Stomach (tissue), 19 donors: ENCODE measurements at places on chromosomes 16 and 17.
A peak's percentile ranks its signal among the peaks of the same experiment; 100 is the strongest.

GRCh38 chr17:8120520-8121406 lies 2.4 kb upstream of the ALOXE3 start:
- peak; percentile 81 for DNase-seq

- no peak for DNase-seq
These were observed 7.1 kb upstream of the TM4SF5 start for GRCh38 chr17:4764595-4764994.

DNA sequence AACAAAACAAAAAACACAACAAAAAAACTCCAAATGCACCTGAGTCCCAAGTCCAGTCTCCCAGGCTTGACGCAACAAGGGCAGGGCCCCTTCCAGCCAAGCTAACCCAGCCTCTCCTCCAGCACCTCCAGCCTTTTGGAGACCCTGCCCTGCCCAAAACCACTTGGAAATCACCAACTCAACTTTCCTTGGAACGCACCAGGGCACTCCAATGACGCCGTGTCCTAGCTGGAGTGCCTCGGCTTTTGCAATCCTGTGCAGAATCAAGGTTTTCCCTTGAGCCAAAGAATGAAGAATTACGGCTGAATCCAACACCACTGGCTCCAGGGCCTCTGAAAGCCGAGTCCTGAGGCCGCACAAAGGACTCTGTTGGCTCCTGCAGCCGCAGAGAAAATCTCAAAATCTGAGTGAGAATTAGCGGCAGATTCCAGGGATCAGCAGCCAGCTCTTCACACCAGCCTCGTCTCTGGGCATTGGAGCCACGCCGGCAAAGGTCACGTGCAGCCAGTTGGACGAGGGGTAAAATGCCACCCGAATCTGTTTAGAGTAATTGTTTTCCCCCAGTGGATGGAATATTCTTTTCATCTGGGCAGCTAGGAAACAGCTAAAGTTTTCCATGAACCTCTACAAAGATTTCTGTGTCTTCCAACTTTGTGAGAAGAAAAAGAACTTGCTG lies 9.7 kb upstream of the BAIAP2 start:
- no peak for DNase-seq

GRCh38 chr17:44334727-44335126 lies 10.1 kb upstream of the SLC25A39 start:
- DNase-seq = no peak

- DNase-seq = no peak
These were observed at the start of gene DNAH3 for GRCh38 chr16:21150375-21151001. DNAH3 (minus strand) TSS chr16:21150846; CDS start chr16:21150319, 527 bp downstream.

DNA sequence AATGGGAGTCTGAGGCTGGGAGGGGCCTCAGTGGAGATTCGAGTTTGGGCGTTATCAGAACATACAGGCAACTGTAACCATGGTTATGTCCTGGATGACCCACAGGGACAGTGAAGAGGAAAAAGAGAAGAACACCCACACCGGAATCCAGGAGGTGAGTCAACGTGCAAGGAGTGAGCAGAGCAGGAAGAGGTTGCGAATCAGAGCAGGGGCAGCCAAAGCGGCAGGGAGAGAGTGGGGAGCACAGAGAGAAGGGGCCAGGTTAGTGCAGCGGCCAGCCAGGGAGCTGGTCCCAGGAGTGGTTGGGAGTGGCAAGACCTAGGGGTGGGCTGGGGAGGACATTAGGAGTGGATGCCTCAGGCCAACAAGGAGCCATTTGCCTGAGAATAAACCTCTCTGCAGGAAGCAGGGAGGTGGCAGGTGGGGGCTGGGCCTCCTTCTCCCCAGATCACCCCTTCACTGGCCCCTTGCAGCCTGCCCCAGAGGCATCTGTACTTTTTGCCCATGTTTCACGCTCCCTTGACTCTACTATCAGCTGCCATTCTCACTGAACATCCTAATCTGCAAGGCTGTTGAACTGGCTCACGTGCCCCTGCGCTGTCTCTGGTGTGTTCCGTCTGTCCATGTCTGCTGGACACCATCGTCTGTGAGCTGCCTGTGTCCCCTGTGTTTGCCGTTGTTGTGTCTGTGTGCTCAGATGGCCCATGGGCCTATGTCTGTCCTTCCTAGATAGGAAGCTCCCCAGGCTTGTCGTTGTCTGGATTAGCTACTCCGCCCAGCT lies 5.1 kb downstream of the KRT13 start:
- no peak for DNase-seq

- DNase-seq = no peak
These were observed 61.7 kb upstream of the MRC2 start for GRCh38 chr17:62565817-62566216.

DNA sequence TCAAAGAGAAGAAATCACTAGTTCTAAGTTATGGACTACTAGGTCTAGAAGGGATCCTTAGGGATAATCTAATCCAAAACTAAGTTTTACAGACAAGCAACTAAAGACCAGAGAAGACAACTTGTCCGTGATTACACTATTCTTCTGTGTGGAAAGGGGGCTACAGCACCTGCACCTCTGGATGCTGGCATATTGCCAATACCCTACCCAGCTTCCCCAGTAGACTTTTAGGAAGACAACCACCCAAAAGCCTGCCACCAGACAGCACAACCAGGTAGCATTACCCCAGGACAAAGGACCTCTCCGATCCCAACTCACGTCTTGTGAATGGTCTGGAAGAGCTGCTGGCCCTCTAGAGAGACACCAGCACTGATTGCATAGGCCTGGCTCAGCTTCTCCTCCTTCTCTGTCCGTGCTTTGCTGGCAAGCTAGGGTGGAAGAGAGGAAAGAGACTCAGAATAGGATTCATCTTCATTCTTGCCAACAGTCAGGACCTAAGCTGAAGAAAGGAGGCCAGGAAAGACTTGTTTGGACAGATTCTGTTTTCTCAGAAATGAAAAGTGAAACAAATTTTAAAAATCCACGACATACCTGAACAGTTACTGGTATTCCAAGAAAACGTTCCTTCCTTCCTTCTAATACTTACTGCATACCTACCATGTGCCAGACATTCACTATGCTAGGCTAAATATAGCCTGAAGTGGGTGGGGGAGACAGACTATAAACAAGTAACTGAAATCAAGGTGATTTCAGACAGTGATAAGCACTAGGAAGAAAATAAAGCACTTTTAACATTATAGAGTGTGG lies 25.3 kb upstream of the TMEM101 start:
- DNase-seq = no peak

- DNase-seq = peak; percentile 97
These were observed 2.9 kb downstream of the GNAO1 start for GRCh38 chr16:56193951-56194726.

DNA sequence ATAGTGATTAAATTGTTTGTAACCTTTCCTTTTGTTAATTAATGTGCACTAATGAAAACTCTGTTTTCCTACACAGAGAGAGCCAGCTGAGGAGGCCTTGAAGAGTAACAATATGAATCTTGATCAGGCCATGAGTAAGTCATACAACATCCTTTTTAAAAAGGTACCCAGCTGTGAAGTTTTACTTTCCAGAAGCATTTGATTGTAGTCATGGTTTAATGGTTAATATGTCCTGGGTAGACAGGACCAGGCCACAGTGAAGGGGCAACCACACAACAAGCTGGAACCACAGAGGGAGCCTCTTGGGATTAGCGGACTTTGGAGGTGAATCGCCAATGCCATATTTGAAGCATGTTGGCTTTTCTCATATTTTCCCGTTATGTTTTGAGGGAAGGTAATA lies 55.6 kb downstream of the TMC6 start:
- DNase-seq = no peak

DNA sequence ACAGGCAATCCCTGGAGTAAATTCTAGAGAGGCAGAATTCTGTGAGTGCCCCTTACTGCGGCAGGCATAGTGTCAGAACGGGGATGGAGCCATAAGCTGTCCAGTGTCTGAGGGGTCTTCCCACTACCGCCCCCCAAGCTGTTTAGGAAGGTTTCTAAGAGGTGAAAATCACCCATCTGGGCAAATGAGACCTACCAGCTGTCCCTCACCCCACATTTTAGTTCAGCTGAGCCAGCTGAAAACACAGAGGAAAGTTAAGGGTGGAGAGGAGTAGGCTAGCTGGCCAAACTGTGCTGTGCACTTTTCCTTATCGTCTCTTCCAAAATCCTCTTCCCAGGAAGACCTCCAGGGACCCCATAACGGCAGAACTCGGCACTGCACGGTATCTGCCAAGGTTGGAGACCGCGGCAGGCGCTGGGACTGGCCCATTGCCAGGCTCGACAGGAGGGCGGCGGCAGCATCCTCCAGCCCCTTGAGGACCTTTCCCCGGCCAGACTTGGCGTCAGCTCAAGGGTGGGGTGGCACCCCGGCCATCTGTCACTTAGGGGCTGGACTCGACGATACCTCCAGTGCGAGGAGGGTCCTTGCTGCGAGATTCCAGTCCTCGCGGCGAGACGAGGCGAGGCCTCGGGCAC lies 955 bp downstream of the ACLY start:
- DNase-seq = peak; percentile 64

DNA sequence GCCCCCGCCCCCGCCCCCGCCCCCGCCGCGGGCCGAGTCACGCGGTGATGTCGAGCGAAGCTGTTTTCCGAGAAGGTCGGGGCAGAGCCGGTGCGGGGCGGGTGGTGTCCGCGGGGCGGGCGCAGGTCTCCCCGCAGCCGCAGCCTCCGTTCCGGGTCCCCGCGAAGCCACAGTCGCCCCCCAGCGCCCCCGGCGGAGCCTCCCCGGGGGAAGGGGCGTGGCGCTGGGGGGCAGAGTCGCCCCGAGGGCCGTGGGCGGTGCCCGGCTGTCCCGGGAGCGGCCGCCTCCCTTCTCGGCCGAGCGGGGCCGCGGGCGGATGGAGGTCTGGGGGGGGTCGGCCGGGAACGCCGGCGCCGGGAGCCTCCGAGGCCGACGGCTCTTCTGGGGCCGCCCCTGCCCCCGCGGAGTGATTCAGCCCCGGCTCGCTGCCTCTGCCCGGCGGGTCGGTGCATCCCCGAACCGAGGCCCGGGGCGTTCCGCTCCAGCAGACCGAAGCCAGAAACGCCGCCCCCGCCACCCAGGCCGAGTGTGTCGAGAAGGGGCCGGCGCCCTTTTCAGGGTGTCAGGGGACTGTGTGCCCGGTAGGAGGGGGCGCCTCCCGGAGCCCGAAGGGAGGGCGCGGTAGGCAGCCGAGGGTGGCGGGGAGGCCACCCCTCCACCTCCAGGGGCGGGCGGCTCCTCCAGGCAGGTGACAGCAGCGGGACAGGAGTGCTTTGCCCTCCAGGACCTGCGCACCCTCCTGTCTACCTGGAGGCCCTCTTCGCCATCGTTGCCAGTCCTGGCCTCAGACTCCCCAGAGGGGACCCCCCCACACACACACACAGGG lies 1.7 kb downstream of the METRNL start:
- peak; percentile 81 for DNase-seq

- DNase-seq = no peak
These were observed 252.1 kb downstream of the PHKB start for GRCh38 chr16:47713225-47713595.

DNA sequence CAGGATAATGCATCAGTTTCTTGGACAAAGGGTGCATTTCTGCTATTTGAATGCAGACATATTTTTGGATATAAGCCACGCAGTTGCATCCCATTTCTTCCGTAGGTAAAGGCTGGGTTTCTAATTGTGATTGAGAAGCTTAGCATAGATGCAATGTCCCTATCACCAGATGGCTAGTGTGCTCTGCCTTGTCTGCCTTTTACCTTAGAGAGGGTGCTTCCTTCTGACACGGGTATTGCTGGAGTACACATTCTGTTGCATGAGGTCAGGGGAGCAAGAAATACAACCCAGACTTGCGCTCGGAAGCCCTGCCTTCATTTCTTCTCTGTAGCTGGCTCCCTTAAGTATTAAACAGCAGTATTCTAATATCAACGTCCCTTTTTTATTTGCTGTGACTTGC lies 337.4 kb downstream of the WWOX start:
- no peak for DNase-seq

GRCh38 chr17:49528966-49529365 lies 33.9 kb downstream of the NGFR start:
- DNase-seq = no peak

- no peak for DNase-seq
These were observed 25.0 kb downstream of the RMI2 start for GRCh38 chr16:11370084-11370931.

DNA sequence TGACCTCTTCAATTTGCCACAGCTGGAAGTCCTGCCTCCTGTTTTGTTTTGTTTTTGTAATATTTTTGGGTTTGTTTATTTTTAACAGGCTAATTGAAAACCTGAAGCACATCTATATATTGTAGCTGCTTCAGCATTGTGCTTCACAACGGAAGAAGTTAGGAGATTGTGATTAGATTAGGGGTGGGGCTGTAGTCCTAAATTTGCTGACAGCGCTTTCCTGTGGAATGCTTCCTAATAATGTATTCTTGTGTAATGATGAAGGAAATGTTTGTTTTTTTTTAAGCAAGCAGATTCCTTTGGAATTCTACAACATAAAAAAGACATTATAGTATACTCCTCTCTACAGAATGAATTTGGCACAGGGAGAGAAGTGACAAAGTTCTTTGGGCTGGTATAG lies 70.1 kb downstream of the NLK start:
- no peak for DNase-seq

DNA sequence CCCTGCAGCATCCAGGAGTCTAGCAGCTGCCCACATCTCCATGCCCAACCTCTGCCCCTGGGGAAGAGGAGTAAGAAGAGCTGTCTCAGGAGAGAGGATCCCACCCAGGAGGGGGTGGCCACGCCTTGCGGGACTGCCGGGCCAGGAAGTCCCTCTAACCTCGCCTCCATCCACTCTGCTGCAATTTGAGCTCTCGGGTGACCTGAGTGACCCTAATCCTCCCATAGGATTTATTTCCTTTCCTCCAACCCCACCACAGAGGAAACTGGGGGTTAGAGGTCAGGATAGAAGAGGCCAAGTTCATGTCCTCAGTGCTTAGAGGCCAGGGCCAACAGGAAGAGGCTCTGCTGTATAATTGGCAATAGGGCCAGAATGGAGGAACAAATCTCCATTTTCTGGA lies 22.6 kb upstream of the NGFR start:
- no peak for DNase-seq

GRCh38 chr16:19517424-19518089 lies 4.3 kb downstream of the GDE1 start:
- no peak for DNase-seq

GRCh38 chr16:83802135-83802534 lies 5.6 kb upstream of the HSBP1 start:
- DNase-seq = no peak

DNA sequence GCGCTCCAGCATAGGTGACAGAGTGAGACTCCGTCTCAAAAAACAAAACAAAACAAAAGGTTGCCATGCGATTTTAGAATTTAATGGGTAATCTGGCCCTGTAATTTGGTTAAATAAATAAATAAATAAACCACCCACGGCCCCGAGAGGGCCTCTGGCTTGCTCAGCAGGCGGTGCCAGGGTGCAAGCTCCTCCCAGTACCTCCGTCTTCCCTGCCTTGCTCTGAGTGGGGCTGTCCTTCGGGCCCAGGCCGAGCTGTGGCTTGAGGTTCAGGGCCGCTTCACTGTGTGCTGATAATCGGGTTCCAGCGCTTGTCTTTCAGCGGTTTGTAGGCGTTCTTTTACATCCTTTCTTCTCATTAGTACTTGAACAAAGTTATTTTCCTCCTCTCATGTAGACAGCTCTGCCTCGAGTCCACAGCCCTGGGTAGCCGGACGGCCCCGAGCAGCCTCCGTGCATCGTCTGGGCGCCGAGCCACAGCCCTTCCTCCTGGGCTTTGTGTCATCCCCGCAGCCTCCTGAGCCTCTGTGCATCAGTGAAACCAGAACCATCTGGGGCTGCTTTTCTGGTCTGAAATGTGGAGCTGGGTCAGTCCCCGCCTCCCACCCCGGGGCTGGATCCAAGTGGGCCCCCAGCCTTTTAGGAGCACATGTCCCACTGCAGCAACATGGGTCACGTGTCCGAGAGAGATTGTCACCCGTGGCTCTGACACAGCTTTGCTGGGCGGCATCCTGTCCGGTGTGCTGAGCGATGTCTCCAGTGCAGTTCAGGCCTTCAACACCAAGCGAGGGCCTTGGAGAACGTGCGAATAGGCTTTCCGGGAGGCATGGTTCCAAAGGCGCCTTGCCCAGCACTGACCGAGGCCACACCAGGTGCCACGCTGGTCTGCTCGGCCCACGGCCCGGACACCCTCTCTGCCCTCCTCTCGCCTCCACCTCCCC lies 157.4 kb upstream of the CHMP6 start:
- no peak for DNase-seq
